ENCODE measurements at places on chromosomes 11 and 22. TPM values are rescaled to one million over a fixed set of nuclear protein-coding genes. Genes with fewer than 3 reads are reported as not detected.

DNA sequence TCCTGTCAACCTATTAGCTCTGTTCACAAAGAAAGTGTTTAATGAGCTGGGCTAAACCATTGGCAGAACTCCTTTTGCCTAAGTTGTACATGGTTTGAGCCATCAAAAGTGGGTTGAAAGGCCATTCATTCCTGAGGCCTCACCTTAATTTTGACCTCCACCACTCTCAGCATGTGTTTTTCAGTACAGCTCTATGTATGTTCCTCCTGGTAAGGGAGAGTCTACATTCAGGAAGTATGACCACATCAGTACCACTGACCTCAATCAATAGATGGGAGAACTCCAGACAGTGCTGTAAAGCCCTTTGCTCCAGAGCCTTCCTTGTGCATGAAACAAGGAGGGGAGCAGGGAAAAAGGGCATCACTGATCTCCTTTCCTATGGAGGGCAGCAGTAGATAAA, 87.8 kb upstream of the CARD18 start:
- no peaks in the 10 kb centered on the region for H3K4me1 ChIP-seq
- H3K36me3 ChIP-seq = no peaks in the 10 kb centered on the region
- H3K27me3 ChIP-seq = no peaks in the 10 kb centered on the region
- no peak overlapping the region for H3K4me3 ChIP-seq
- DNase-seq = no peak

DNA sequence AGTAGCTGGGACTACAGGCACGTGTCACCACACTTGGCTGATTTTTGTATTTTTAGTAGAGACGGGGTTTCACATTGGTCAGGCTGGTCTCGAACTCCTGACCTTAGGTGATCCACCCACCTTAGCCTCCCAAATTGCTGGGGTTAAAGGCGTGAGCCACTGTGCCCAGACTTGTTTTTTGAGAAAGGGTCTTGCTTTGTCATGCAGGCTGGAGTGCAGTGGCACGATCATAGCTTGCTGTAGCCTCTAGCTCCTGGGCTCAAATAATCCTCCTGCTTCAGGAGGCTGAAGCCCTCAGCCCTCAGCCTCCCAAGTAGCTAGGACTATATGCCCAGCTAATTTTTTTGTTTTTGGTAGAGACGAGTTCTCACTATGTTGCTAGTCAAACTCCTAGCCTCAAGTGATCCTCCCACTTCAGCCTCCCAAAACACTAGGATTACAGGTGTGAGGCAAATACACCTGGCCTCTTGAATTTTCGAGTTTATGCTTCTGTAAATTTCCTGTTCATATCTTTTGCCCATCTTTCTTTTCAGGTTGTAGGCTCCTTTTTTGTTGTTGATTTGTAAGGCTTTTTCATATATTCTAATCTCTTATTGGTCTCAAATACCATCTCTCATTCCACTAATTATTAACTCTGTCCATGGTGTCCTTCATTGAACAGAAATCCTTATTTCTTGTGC, 3.4 kb upstream of the RBM4B start:
- DNase-seq = no peak
- peaks cover 9% of the 10 kb centered on the region for H3K4me1 ChIP-seq
- no peaks in the 10 kb centered on the region for H3K36me3 ChIP-seq
- no peak overlapping the region for H3K27ac ChIP-seq
- H3K27me3 ChIP-seq = no peaks in the 10 kb centered on the region

DNA sequence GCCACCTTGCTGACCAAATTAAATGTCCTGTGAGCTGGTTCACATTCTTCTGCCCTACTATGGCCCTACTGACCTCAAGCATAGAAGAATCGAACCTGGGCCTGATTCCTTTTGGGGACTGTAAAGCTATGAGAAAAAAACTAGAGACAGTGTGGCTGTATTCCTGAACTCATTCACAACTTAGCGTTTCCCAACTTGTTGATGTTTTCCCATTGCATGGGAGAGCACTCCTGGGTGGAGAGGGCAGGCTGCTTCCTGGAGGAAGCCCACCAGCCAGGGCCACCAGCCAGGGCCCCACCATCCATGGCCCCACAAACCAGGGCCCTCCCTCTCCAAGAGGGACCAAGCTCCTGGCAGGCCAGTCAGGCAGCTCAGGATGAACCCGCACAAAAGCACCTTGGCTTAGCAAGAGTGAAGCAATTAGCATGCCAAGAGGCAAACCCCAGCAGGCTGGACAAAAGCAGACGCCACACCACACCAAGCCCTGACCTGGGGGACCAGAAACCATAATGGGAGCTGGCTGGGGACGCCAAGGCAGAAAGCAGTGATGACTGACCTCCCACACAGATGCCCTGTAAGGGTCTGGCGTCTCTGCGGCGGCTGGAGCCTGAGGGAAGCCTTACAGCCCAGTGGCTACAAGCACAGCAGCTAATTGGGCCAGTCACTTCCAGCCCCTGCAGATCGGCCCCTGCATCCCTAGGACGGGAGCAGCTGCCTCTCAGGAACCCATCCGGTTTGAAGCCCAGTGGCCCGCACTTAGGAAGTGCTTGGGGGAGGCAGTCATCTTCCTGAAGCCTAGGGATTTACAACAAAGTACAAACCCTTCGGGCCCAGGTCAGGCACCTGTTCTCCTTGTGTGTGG, 2.1 kb downstream of the CERK start:
- peak overlapping the region; percentile 69 for H3K27ac ChIP-seq
- no peak for DNase-seq
- no peaks in the 10 kb centered on the region for H3K27me3 ChIP-seq
- H3K4me3 ChIP-seq = peak overlapping the region; percentile 96
- H3K4me1 ChIP-seq = peaks cover 30% of the 10 kb centered on the region

- no peak overlapping the region for H3K27ac ChIP-seq
- DNase-seq = no peak
- H3K27me3 ChIP-seq = no peaks in the 10 kb centered on the region
- no peak overlapping the region for H3K4me3 ChIP-seq
- no peaks in the 10 kb centered on the region for H3K36me3 ChIP-seq
These were observed 62.5 kb downstream of the FBLN1 start for GRCh38 chr22:45565171-45565570.

The OR51B2 gene
- not detected for total RNA-seq

DNA sequence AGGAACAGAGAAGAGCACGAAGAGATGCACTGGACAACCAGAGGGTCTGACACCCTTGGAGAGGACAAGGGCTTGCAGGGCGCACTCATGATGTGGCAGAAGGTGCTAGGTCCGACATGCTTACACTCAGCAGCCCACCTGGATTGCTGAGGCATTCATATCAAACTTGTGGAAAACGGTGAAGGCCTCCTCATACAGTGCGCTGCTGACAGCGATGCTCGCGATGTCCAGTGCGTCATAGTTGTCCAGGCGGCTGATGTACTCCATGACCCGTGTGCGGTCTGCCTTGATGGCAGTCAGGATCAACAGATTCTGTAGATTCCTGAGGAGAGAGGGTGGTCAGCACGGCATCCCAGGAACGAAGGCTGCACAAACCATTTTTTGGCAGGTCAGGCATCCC, 31.7 kb upstream of the SLC25A1 start:
- no peak overlapping the region for H3K4me3 ChIP-seq
- H3K27ac ChIP-seq = no peak overlapping the region
- H3K36me3 ChIP-seq = no peaks in the 10 kb centered on the region
- no peaks in the 10 kb centered on the region for H3K27me3 ChIP-seq
- no peaks in the 10 kb centered on the region for H3K4me1 ChIP-seq

DNA sequence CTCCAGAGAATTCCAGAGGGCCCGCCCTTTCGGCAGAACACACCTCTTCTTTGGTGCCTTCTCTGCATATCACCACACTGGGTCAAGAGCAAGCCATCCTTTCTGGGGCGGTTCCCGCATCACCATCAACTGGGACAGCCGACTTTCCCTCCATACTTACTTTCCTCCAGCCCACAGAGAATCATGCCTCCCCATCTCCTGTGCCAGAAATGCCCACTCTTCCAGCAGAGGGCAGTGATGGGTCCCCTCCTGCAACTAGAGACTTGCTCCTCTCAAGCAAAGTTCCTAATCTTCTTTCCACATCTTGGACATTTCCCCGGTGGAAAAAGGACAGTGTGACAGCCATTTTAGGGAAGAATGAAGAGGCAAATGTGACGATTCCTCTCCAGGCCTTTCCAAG, 157.7 kb downstream of the C11orf91 start:
- H3K36me3 ChIP-seq = no peaks in the 10 kb centered on the region
- DNase-seq = no peak
- H3K27ac ChIP-seq = no peak overlapping the region

- no peak for DNase-seq
- no peak overlapping the region for H3K4me3 ChIP-seq
- no peak overlapping the region for H3K27ac ChIP-seq
- H3K4me1 ChIP-seq = no peaks in the 10 kb centered on the region
These were observed 12.0 kb downstream of the OR8A1 start for GRCh38 chr11:124581817-124582216.

DNA sequence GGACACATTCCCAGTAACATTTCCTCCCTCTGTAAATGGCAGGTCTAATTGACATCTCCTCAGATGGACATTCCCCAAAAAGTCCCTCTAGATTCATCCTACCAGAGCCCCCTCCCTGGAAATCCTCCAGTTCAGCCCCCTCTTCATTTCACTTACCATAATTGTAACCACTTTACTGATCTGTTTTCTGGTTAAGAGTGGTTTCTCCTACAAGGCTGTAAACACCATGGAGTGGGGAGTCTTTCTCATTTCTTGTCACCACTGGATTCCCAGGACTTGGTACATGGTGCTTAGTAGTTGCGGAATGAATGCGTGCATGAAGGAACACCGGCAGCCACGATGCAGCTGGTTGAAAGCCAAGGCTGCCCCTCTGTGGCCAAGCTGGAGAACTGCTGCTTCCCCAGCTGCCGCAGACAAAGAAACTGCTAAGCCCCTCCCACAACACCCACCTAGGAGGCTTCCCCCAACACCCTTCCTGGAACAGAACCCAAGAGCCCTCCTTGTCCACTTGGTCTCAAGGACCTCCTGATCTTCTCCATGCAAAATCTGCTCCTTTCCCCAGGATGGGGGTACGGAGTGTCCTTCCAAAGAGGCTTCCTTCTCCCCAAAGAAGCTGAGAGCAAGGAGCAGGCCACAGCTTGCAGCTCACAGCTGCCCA, 18.6 kb upstream of the SCARF2 start:
- peaks cover 9% of the 10 kb centered on the region for H3K4me1 ChIP-seq
- peaks cover 10% of the 10 kb centered on the region for H3K36me3 ChIP-seq

DNA sequence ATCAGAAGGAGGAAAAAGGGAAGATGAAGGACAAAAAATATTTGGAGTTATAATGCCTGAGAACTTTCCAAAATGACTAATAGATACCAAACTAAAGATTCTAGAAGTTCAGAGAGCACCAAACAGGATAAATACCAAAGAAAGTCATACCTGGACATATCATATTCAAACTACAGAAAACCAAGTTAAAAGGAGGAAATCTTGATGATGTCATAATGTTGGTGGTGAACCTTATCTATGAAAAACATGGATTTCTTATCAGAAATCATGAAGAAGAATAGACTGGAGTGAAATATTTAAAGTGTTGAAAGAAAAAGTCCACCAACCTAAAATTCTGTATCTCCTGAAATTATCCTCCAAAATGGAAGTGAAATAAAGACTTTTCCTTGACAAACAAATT, 389.2 kb downstream of the JRKL start:
- no peaks in the 10 kb centered on the region for H3K36me3 ChIP-seq
- no peak for DNase-seq
- no peak overlapping the region for H3K4me3 ChIP-seq
- no peaks in the 10 kb centered on the region for H3K4me1 ChIP-seq

DNA sequence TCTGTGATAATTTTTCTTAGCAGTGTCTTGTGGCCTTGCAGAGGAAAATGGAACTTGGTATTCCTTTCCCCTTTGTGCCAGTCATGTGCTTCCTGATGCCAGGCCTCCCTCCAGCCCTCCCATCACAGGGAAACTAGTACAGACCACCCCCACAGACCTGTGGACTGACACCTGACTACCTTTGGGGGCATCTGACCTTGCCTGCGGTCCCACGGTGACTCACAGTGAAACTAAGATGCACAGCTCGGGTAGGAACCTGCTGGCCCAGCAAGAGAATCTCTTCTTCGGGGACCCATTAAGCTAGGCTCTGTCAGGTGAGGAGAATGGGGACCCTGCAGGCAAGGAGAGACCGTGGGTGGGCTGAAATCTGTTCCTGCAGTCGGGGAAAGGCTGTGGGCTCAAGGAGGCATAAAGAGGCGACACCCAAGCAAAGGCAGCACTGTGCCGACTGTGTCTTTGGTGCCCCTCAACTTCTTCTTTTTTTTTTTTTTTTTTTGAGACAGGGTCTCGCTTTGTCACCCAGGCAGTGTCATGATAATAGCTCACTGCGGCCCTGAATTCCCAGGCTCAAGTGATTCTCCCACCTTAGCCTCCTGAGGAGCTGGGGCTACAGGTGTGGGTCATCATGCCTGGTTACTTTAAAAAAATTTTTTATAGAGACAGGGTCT, 20.8 kb upstream of the PEX26 start:
- H3K27ac ChIP-seq = peak overlapping the region; percentile 49
- DNase-seq = peak; percentile 56
- H3K4me1 ChIP-seq = peaks cover 30% of the 10 kb centered on the region
- H3K27me3 ChIP-seq = no peaks in the 10 kb centered on the region
- peak overlapping the region; percentile 48 for H3K4me3 ChIP-seq

GRCh38 chr22:37654563-37655251, 3.8 kb upstream of the PDXP start:
- H3K4me3 ChIP-seq = no peak overlapping the region
- peaks cover 16% of the 10 kb centered on the region for H3K36me3 ChIP-seq

GRCh38 chr11:134358165-134358855, 26.5 kb downstream of the GLB1L2 start:
- H3K27ac ChIP-seq = no peak overlapping the region
- no peaks in the 10 kb centered on the region for H3K4me1 ChIP-seq
- H3K4me3 ChIP-seq = no peak overlapping the region
- DNase-seq = no peak
- H3K36me3 ChIP-seq = no peaks in the 10 kb centered on the region
- H3K27me3 ChIP-seq = no peaks in the 10 kb centered on the region

- H3K4me1 ChIP-seq = no peaks in the 10 kb centered on the region
- no peak overlapping the region for H3K27ac ChIP-seq
- H3K27me3 ChIP-seq = no peaks in the 10 kb centered on the region
- no peaks in the 10 kb centered on the region for H3K36me3 ChIP-seq
- H3K4me3 ChIP-seq = no peak overlapping the region
These were observed 18.5 kb upstream of the OR8G1 start for GRCh38 chr11:124222407-124222806.

DNA sequence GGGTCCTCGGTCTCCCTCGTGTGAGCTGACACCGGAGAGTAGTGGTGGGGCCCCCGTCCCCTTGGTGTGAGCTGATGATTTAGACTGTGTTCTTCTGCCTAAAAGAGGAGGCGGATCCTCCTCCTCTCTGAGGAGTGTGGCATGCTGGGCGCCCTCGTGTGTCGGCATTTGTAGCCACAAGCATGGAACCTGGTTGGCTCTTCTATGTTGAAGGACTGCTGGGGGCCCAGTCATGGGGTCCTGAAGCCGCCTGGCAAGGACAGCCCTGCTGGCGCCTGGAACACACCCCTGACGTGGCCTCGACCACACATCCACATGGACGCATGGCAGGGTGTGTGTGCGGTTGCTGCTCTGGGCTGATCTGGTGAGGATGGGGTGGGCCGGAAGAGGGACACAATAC, 50.2 kb downstream of the AP2A2 start:
- DNase-seq = no peak
- H3K27ac ChIP-seq = no peak overlapping the region
- no peak overlapping the region for H3K4me3 ChIP-seq
- no peaks in the 10 kb centered on the region for H3K4me1 ChIP-seq

GRCh38 chr11:1574238-1574932, 2.3 kb upstream of the DUSP8 start:
- H3K36me3 ChIP-seq = no peaks in the 10 kb centered on the region
- no peaks in the 10 kb centered on the region for H3K4me1 ChIP-seq
- H3K27ac ChIP-seq = no peak overlapping the region
- H3K27me3 ChIP-seq = no peaks in the 10 kb centered on the region
- no peak for DNase-seq
- H3K4me3 ChIP-seq = no peak overlapping the region
